ENCODE measurements at places on chromosomes 12 and 14. TPM values are rescaled to one million over a fixed set of nuclear protein-coding genes. Genes with fewer than 3 reads are reported as not detected.

GXYLT1 gene
- 9.6 TPM for total RNA-seq

ABHD12B gene
- not detected for total RNA-seq

KCNK13 gene
- 0.12 TPM for total RNA-seq

METAP2 gene
- total RNA-seq = 82.2 TPM

Measured in epithelial cell of proximal tubule (primary cell).